ENCODE measurements at places on chromosomes 3 and 15.

DNA sequence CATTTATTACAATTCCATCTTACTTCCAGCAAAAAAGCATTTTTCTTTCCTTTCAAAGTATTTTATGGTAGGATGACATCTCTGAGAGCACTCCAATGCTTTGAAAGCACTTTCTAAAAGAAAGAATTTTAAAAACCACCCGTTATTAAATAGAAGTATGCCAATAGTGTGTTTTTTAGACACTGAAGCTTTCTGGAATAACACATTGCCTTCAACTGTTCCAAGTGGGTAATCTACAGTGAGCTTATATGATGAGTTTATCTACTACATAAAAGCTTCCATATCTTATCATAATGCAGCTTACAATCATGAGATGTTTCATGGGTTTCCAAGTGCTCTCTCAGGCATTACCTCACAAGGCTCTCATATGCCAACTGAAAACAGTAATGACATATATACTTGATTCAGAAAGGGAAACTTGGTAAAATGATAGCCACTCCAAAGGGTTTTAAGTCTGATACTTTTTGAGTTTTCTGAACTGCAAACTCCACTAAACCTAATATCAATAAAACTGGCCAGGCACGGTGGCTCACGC, 14.1 kb downstream of the CMTM6 start:
- no peak for DNase-seq

DNA sequence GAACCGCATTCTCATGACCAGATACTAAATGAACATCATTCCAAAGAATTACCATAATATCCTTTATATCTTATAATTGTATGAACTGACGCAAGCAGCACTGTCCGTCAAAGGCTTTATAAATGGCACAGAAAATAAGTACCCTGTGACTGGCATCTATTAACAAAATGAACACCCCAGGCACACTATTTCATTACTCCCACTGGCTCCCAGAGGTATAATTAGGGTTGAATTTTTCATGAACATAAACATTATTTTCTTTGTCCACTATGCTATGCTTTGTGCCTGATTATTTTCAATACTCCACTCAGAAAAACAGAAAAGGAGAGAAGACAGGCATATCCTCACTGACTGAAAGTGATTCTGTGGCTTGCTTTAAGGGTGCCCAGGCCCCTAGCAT, 71.1 kb downstream of the LYZL4 start:
- no peak for DNase-seq

DNA sequence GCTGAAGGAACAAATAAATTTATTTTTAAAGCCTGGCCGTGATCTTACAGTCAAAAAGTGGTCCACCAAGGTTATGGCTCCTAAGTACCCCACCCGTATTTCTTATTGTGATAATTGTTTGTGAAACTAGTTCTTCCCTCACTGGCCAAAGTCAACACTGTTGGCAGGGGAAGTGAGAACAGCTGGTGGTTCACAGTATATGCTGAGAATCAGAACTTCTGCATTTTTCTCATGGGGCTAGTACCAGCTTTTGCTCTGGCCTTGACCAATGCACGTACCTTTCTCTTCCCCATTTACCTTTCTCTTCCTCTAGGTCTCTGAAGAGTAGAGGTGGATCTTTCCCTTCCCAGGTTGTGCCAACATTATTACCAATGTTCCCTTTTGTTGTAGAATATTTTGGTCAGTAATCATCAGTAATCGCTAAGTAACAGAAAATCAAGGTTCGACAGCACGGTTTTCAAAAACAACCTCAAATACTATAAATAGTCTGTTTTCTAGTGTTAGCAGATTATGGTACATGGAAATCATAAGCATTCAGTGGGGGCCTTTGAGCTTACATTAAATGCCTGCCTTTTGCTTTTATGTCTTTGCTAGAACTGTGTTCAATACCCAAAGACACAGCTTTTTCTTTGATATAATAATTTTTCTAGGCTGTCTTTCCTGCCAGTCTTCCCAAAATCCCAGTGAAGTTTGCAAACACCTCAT, 268.0 kb downstream of the LPP start:
- DNase-seq, result no peak

GRCh38 chr3:34956511-34956910, 682.8 kb upstream of the ARPP21 start:
- DNase-seq, result no peak

DNA sequence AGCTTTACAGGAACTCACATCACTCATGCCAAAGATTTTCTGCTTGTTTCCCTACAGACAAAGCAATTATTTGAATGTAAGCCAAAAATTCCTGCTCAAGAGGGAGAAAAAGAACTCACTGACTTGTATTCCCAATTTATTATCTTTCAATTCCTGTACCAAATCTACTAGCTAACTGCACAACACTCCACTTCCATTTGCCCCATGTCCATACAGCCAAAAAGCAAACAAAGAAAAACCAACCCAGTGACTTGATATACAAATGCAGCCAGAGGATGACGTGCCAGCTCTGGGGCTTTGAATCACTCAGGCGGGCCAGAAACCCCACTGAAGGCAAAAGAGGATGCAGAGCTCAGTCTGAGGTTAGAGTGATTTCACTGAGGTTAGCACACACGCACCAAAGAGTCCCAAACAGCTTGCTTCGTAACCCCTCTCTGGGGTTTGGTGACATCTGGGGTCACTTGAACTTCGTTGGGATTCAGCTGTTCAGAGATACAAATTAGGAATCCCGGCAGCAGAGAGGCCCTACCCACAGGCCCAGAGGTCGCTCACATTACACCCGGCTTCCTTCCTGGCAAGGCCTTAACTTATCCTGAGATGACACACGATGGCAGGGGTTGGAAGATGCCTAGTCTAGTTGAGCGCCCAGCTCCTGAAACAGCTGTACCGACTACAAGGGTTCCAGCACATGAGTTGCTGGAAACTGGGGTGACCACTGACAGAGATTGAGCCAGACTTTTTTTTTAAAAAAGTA, 1.6 kb downstream of the RFTN1 start:
- DNase-seq, result peak; percentile 85

DNA sequence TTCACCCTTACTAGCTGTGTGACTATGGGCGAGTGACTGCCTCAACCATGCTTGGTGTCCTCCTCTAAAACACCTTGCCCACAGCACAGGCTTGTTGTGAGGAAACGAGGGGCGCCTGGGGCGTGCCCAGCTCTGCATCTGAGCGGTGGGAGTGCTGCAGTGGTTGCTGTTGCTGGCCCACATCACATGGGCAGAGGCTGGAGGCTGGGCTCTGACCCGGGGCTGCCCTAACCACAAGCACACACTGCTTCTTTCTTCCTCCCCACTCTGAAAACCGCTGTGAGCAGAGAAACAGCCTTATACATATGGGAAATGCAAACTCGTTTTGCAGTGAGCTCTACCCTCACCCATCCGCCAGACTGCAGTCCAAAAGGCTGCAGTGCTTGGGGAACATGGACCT, 74.8 kb upstream of the RPL32 start:
- DNase-seq, result peak; percentile 8

DNA sequence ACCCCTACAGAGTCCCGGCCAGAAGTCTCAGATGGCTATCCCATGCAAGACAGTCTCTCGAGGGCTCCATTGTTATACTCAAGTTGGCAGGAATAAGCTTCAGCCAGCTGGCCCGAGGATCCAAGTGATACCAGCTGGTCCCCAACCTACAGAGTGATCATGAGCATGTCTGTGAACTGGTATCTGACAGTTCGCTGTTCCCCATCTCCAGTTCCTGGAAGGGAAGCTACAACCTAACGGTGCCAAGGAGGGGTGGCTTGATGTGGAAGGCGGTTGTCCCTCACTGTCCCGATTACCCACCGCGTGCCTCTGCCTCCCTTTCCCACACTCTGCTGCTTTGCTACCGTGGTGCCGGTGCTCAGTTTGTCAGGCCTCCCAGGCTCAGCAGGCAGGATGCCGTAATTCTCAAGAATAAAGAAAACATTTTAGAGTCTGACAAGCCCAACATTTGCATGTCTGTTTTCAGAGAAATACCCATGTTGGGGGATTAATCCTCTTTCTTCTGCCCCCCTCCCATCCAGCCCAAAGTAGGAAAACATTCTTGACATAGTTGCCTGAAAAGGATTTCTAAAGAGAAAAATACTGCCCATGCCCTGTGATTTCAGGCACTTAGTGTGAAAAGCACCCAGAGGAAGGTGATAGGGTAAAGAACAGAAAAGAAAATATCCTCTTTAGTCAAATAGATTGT, 49.4 kb upstream of the HES1 start:
- DNase-seq, result no peak

DNA sequence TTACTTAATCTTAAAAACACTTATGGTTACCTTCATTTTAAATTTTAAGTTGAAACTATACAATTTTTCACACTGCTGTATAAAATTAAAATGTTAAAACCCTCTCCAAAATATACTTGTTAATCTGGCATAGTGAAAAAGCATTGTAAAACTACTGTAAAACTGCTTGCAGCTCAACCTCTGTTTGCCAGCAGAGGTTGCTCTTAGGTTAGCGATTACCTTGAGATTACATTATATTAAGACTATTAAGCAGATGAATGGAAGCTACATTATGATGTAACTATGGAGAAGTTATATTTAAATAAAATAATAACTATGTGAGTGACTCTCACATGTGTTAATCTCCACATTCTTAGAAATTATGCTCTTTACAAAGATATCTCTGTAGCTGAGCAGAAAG, 143.6 kb upstream of the SLITRK3 start:
- DNase-seq, result no peak

DNA sequence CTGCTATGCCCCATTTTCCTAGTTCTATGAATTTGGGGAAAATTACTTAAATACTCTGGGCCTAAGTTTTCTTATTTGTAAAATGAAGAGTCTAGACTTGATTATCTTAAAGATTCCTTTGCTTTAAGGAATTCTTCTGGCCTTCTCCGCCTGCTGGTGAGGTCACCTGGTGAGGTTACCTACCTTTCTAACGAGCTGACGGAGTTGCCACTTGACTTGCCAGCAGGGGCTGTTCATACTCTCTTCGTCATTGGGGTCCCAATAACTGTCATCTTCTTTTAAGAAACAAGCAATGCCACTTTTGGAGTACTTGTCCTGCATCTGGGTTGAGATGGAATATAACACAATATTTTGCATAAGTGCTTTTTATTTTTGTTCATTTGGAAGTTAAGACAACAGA, 8.6 kb downstream of the TNFSF10 start:
- DNase-seq, result no peak

- no peak for DNase-seq
Measured at GRCh38 chr3:197003461-197004385, 25.9 kb downstream of the MELTF start.

GRCh38 chr3:37726525-37727290, 135.0 kb upstream of the CTDSPL start:
- no peak for DNase-seq

GRCh38 chr3:114218578-114219185, 18.7 kb downstream of the ZNF80 start:
- no peak for DNase-seq

- DNase-seq, result no peak
Measured at GRCh38 chr3:20698896-20699295, 512.9 kb upstream of the SGO1 start.

GRCh38 chr3:67458896-67459530, 195.4 kb downstream of the SUCLG2 start:
- no peak for DNase-seq

DNA sequence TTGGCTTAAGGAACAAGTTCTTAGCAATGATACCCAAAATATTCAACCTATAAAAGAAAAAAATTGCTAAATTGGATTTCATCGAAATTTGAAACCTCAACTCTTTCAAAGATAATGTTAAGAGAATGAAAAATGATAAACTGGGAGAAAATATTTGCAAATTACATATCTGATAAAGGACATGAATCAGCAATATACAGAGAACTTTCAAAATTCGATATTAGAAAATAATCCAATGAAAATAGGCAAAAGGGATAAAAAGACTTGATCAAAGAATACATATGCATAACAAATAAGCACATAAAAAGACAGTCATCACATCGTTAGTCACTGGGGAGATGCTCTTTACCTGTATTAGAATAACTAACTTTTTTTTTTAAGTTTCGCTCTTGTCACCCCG, 73.0 kb upstream of the NEO1 start:
- DNase-seq, result no peak

DNA sequence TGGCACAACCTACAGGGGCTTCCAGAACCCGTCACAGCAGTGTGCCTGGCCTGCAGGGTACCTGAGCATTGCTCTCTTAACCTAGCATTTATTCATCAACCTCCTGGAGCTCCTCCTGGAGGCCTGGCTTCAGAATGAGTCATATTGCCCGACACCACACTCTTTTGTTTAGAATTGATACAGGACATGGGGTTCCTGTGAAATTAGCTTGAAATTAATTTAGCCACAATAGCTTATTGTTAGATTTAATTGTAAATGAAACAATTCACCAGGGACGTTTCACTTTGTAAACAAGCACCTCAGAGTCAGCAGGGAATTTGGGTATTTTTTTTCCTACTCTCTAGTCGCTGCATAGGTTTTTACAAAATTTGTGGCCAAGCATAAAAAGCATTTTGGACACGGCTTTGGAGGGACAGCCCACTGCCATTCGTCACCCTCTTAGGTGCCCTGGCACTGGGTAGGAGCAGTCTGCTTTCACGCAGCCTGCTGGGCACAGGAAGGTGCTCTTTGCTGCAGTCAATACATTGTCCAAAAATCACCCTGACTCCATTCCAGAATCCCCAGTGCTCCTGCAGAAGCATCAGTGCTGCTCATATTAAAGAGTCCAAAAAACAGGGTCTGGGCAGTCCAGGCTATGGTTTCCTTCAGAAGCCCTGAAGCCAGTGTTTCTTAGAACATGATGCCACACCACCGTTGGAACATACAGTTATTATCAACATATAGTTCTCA, 60.8 kb upstream of the MEF2A start:
- peak; percentile 50 for DNase-seq

GRCh38 chr15:43763819-43764446, 12.8 kb downstream of the ELL3 start:
- no peak for DNase-seq

DNA sequence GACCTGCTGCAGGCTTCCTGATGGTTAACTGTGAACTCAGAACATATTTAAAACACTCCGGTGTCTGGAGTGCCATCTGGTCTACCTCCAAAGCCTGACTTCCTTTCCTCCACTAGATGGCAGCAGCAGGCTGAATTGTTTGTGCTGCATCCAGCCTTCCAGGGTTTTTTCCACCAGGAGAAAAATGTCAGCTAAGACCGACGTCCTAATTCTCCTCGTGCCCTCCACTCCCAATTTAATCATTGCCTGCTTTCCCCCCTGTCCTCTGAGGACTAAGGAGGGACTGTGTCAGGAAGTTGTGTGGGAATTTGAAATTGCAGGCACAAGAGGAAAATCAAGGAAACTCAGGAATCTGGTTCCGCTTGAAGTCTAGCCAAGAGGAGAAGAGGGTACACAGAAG, 165.2 kb upstream of the UMPS start:
- peak; percentile 29 for DNase-seq
